Right ventricle myocardium inferior (tissue), 1 donor: ENCODE measurements at places on chromosomes 4 and X. TPM values are rescaled to one million over a fixed set of nuclear protein-coding genes. Genes with fewer than 3 reads are reported as not detected.

C1GALT1C1 gene
- 16.8 TPM for total RNA-seq

F8A3 gene
- not detected for total RNA-seq

GPR173 gene
- total RNA-seq: 0.35 TPM

C4orf51 gene
- total RNA-seq: not detected

DUSP9 gene
- total RNA-seq: 0.19 TPM

SSX1 gene
- total RNA-seq: not detected

TMPRSS11B gene
- total RNA-seq: not detected

GLRB gene
- 9.9 TPM for total RNA-seq

SLC34A2 gene
- total RNA-seq: 0.08 TPM

TNMD gene
- total RNA-seq: 0.19 TPM

DSPP gene
- not detected for total RNA-seq

PHOX2B gene
- total RNA-seq: not detected

C1QTNF7 gene
- 1.7 TPM for total RNA-seq

MAGEB1 gene
- total RNA-seq: not detected

SOWAHD gene
- 0.41 TPM for total RNA-seq

GUCY1B1 gene
- total RNA-seq: 32.6 TPM

FREM3 gene
- total RNA-seq: not detected

ITGB1BP2 gene
- 105 TPM for total RNA-seq

PIN4 gene
- total RNA-seq: 12.0 TPM

DMP1 gene
- total RNA-seq: not detected

MTNR1A gene
- not detected for total RNA-seq

INTS12 gene
- total RNA-seq: 20.9 TPM

AMTN gene
- not detected for total RNA-seq

SYTL4 gene
- total RNA-seq: 2.2 TPM

CLCN4 gene
- 26.7 TPM for total RNA-seq

PCDH10 gene
- total RNA-seq: 0.03 TPM

EGFL6 gene
- total RNA-seq: not detected
